Esophagus squamous epithelium (tissue), 5 donors: ENCODE measurements at places on chromosomes 1 and 21. TPM values are rescaled to one million over a fixed set of nuclear protein-coding genes. Genes with fewer than 3 reads are reported as not detected.

DNA sequence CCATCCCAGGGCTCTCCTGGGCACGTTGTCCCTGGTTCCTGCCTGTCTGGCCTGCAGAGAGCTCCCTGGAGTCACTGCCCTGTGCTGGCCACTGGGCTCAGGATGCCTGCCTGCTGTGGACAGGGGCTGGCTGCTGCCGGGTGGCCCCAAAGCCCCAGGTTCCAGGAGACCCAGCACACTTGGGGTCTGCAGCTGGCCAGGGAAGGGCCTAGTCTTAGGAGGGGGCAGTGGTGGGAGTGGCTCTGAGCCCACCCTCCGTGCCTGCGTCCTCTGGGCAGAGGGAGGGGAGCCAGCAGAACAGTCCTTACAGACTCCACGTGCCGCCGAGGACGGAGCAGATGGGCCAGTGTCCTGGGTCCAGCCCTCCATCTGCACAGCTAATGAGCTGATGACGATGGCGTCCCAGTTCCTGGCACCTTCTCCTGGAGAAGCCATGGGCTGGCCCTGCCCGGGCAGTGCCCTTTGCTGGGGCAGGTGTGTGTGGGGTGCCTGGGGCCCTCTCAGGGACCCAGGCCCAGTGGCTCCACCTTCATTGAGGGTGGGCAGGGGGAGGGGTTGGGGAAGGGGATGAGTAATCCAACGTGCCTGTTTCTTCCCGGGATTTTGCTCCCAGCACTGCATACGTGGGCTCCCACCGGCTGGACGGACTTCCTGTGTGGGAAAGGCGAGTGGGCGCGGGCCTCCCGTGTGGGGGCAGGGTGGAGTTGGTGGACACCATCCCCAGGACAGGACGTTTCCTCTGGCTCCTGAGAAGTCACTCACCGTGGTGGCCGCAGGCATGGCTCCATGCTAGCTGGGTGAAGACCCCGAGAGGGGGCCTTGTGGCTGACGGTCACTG is 6.8 kb upstream of the PLCH2 start:
- DNase-seq = no peak

- DNase-seq = no peak
Measured at GRCh38 chr1:5982868-5983267, 9.4 kb downstream of the NPHP4 start.

DNA sequence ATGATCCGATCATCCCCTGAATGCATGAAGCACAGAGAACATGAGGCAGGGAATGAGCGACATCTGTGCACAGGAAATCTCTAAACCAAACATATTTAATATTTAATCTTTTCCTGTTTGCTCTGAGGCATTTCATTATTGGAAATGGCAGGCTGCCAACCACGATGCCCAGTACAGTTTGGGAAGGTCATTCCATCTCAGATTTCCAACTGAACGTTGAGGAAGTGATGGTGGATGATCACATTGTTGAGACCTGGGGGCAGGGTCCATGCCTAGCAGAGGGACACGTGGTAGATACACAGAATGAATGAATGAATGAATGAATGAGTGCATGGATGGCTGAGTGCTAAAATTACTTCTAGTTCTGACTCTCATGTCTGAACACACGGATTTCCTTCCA is 15.9 kb upstream of the FASLG start:
- no peak for DNase-seq

DNA sequence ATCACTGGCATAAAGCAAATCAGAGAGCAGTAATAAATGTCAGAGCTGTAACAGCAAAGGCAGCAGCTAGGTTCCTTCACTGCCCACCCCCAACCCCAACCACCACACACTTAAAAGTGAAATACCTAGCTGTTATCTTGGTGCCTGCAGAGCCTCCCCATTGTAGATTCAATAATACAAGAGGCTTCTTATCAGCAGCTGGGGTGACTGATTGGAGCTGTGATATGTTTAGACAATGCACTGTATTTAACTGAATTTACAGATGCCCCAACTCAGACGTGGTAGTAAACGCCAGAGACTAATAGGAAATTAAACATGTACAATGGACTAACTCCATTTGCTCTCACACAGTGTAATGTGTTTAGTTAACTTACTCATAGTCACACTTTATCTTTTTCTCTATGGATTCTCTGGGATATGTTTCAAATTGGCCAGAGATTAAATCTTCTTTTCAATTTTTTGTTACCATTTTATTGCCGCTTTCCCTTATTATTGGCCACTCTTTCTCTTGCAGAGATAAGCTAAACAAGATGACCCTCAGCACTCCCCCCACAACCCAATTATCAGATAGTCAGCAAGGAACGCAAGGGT is 117.1 kb downstream of the ESRRG start:
- DNase-seq = no peak

DNA sequence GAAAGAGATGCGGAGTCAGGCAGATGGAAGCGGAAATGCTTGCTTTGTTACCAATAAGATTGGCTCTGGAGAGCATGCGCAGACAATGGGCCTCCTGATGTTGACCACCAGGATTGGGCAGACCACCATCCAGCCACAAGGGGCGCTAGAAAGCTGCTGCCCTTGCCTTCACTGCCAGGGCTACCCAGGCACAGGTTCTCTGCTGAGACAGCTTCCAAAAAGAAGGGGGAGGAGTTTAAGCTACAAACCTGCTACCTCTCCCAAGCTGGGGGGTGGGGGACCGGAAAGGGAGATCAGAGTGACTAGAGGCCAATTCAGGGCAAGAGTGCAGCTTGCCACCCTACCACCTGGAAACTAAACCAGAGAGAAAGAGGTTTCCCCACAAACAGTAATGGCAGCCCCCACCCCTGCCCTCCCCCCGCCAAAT is 369.7 kb downstream of the RRAGC start:
- no peak for DNase-seq

DNA sequence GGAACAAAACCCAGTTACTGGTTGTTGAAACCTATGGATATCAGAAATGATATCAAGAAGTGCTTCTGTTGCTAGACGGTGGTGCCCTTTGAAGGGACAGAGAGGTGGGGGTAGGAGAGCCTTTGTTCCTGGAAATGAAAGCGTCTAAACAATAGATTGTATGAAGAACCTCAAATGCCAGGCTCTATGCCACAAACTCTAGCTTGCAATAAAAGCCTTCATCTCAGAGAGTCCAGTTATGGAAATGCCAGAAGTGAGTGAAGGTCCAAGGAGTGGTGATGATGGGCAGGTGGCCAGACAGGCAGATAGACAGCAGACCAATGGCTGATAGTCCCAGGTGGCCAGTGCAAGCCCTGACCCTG is 414.1 kb upstream of the PROX1 start:
- DNase-seq = no peak

GRCh38 chr21:21102896-21103295 is 104.7 kb downstream of the NCAM2 start:
- DNase-seq = no peak

- DNase-seq = no peak
Measured at GRCh38 chr21:41326414-41327080, 9.9 kb downstream of the FAM3B start.

DNA sequence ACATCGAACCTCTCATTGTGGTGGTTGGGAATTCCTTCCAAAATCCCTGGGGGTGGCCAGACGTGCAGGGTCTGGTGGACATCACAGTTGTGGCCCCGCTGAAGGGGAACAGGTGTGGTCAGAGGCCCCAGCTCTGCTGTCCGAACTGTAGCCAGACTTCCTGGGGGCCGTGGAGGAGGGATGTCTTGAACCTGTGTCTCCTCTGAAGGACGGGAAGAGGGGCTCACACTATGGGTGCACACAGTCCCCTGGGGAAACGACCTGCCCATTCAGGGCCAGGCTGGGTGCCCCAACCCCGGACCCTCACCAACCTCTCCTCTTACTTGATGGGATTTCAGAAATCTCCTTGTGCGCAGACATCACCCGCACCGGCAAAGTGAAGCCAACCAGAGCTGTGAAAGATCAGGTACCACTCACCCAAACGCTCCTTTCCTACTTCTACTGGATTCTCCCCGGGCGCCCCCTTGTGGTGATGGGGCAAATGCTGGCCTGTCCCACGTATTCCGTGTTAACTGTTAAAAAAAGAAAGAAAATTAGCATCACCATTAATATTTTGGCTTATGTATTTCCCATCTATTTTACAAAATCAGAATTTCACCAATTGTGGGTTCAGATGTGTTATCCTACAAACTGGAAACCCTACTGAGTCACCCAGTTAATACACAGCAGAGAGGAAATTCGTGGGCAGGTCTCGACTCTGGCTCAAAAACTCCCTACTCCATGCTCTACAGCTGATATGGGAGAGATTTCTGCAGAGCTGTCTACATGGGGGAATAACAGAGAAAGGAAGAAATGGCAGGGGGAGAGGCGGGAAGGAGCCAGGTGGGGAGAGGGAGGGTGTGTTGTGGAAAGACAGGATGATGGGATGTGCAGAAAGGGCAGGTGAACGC is 28.1 kb downstream of the PADI4 start:
- DNase-seq = no peak

GRCh38 chr1:227343727-227344551 is 25.6 kb upstream of the CDC42BPA start:
- DNase-seq = no peak

- DNase-seq = no peak
Measured at GRCh38 chr1:51345300-51345687, 14.9 kb upstream of the TTC39A start.

GRCh38 chr1:55214212-55214933 is 791 bp downstream of the USP24 start:
- no peak for DNase-seq

- no peak for DNase-seq
Measured at GRCh38 chr1:108609483-108610049, 49.7 kb downstream of the EEIG2 start.

DNA sequence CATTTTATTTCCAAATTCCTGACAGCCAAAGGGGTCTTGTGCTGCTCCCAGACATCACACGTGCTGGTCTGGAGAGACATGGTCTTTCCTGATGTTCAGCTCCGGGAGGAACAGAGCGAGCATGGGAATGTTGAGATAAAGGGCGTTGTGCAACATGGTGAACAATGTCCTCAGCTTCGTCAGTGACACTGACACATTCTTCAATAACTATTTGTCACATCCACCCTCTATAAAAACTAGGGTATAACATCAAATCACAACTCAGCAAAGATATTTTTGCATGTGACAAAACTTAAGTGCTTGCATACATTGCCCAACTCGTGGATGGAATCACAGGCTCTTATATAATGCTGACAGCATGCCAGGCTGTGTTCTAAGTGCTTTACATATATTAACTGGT is 42.4 kb upstream of the GRHL3 start:
- no peak for DNase-seq

DNA sequence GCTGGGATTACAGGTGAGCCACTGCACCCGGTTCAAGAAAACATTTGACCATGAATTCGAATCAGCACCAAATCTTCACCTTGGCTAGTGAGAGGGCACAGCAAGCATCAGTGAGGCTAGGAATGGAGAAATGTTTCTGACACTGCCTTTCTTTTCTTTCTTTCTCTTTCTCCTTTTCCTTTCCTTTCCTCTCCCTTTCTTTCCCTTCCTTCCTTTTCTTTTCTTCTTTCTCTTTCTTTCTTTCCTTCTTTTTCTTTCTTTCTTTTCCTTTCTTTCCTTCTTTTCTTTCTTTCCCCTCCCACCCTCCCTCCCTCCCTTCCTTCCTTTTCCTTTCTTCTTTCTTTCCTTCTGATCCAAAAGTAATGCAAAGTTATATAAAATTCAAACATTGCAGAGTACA is 40.9 kb downstream of the GFI1 start:
- DNase-seq = no peak

DNA sequence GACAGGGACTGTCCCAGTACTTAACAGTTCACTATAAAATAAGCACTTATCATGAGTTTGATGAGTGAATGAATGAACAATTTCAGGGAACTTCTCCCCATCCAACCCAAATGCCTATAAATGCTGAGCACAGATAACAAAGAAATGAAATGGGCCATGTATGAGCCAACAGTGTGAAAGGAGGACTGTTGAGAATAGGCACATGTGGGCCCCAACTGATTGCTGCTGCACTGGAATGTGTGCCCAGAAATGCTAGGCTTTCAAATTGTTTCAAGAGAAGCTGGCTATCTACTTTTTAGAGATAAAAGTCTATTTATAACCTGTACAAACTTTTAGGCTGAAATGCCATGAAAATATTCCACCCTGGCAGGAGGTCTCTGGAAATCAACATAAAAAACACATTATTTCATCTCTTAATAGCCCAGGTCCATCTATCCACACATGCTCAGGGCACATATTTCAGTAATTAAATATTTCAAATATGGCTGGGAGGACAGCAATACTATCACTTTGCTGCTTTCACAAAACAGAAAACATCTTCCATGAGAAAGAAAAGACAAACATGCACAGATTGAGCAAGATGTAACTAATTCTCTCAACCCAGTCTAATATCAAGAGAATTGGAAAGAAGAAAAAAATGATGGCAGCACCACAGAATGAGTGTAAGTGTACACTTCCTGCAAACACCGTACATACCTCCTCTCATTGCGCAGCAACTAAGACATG is 49.8 kb downstream of the COLGALT2 start:
- DNase-seq = no peak

GRCh38 chr1:41884256-41885230 is 34.2 kb downstream of the HIVEP3 start:
- DNase-seq = no peak

DNA sequence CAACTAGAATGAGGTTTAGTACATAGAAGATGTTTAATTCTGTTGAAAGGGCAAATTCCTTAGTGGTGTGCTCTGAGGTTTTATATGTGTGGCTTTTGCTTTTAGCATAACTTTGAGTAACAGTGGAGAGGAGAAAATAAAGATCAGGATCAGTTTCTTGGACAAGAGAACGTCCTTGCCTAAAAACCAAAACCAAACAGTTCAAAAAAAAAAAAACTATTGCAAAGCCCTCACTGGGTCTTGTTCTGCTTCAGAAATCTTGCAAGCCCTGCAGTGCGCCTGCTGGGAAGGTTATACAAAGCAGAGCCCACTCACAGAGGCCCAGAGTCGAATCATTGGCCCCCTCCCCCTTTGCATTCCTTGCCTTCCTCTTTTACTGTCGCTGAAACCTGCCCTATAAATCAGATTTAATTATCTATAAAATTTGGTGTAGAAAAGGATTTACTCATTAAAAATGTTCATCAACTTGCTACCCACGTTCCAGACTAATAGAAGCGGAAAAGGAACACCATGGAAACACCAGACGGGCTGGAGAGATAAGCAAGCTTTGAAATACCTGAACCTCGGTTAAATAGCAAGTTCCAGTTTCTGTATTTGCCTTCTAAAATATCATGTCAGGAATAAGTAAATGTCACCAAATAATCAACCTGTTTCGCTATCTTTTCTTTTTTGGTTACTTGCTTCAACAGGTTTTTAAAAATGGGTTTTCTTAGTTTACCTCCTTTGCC is 201.6 kb upstream of the PTBP2 start:
- DNase-seq = no peak

GRCh38 chr1:35883635-35884101 is 659 bp downstream of the AGO1 start:
- no peak for DNase-seq

The ARHGEF10L gene
- 46.4 TPM for total RNA-seq

The GOLT1A gene
- total RNA-seq = 0.38 TPM

The LCE3D gene
- total RNA-seq = not detected

The PLA2G2F gene
- not detected for total RNA-seq

The ETV3L gene
- total RNA-seq = not detected

The PM20D1 gene
- not detected for total RNA-seq

The NBPF19 gene
- total RNA-seq = 14.3 TPM

The KCTD3 gene
- total RNA-seq = 43.6 TPM

The FHL3 gene
- 18.7 TPM for total RNA-seq

The FBLIM1 gene
- 29.4 TPM for total RNA-seq

The NTNG1 gene
- not detected for total RNA-seq

The FCGR3B gene
- total RNA-seq = 0.57 TPM

The KCNE2 gene
- not detected for total RNA-seq

The C8A gene
- not detected for total RNA-seq

The UBXN10 gene
- 0.48 TPM for total RNA-seq
